ENCODE measurements at places on chromosomes 12 and 14.

- DNase-seq = peak; percentile 1
Measured at GRCh38 chr14:90140298-90140955, 78.6 kb downstream of the KCNK13 start.

DNA sequence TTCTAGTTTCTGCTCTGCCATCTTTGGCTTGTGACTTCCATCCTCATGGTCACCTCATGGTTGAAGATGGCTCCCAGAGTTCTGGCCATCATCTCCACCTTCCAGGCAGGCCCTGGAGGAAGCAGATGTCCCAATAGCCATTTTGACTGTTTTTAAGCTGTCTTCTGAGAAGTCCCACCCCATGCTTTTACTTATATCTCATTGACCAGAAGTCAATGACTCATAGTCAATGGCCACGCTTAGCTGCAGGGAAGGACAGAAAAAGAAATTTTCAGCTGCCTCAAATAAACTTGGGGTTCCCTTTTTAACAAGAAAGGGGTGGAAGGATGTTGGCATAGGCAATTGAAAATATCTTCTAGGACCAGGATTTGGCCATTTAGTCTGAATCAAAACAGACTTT is 168.1 kb downstream of the AACS start:
- DNase-seq = no peak

DNA sequence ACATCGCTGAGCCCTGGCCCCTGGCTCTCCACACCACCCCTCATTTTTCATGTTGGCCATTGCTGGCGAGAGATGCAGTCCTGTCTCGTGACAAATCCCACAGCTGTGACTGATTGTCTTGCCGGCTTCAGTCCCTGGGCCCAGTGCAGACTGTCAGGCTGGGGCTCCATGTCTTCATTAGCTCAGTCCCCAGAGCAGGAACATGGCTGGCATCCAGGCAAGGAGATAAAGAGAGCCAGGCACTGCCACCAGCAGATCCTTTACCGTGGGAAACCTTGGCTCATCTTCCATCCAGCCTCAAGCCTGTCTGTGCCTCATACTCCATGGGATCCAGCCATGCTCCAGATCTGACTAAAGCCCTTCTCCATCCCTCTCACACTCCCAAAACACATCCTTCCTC is 284.7 kb upstream of the FKBP4 start:
- DNase-seq = no peak

- no peak for DNase-seq
Measured at GRCh38 chr14:58815161-58815701, 177.5 kb downstream of the DACT1 start.

- DNase-seq = no peak
Measured at GRCh38 chr12:121446750-121447149, 46.8 kb downstream of the RNF34 start.

DNA sequence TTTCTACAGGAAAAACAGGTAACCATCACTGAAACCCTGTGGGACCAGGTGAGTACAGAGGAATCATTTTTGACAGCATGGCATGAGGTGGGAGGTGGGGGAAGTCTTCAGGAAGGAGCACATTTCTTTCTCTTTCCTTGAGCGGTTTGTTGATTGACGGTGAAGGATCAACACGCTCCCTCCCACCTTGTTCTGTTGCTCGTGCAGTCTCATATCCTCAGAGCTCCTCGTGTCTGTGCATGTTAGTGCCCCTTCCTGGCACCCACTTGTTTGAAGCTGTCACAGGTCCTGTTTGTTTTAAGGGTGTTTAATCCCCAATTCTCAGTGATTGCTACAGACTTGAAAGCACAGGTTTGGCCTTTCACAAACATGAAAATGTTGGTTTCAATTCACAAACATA is 4.4 kb downstream of the C12orf54 start:
- no peak for DNase-seq

- no peak for DNase-seq
Measured at GRCh38 chr12:109203480-109203879, 87.1 kb downstream of the ACACB start.

GRCh38 chr12:126483145-126484068 is 1418.2 kb downstream of the AACS start:
- DNase-seq = no peak

- no peak for DNase-seq
Measured at GRCh38 chr12:96862326-96862725, 44.7 kb upstream of the NEDD1 start.

GRCh38 chr12:114984634-114985061 is 300.7 kb upstream of the TBX3 start:
- DNase-seq = peak; percentile 84

GRCh38 chr12:38921025-38921677 is 15.8 kb upstream of the CPNE8 start:
- peak; percentile 73 for DNase-seq
